ENCODE measurements at places on chromosomes 5 and 9.

DNA sequence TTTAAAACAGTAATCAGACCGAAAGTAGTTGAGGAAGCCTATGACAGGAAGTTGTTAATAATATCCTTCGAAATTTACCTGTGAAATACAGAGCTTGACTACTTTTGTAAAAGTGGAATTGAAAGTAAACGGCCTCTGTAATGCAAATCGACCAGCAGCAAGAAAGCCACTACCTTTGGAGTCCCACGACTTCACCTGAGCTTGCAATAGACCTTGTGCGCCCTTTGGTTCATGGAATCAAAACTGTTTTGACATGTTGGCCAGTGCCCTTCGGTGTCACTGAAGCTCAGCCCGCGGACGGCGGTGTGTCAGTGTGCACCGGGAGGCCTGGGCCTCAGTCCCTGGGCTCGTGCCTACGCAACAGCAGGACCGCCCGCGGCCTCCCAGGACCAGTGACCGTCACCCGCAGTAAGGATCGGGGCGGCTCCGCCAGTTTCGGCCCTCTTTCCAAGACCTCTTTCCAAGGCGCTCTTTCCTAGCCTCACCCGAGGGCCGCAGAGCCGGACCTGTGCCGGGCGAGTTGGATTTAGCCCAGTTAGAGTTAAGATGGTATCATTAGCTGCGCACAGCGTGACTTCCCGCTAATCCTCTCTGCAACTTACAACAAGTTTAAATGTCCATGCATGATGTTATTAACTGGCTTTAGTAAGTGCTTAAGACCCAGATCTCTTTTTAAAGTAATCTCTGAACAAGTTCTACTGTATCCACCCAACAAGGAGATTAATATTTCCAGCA lies 223.3 kb downstream of the MEF2C start:
- DNase-seq = no peak

- DNase-seq = no peak
Measured at GRCh38 chr9:105281272-105281671, 36.8 kb downstream of the SLC44A1 start.

DNA sequence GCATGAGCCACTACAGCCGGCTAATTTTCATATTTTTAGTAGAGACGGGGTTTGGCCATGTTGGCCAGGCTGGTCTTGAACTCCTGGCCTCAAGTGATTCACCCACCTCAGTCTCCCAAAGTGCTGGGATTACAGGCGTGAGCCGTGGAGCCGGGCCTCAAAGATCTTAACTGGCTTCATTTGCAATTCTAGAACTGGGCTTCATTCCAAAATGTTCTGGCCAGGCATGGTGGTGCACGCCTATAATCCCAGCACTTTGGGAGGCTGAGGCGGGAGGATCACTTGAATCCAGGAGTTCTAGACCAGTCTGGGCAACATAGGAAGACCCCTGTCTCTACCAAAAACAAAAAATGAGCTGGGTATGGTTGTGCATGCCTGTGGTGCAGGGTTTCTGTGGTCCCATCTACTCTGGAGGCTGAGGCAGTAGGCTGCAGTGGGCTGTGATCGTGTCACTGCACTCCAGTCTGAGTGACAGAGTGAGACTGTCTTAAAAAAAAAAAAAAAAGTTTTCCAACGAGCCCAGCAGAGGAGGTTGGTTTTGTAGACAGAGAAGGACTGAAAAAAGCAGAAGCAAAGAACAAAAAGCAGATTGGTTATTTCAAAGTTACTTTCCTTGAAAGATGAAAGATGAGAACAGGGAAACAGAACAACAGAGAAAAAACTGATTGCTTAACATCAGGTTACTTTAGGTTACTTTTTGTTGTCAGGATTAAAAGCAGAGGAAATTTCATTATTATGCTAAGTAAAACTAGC lies 78.2 kb downstream of the ANKRD55 start:
- no peak for DNase-seq

- DNase-seq = no peak
Measured at GRCh38 chr5:64666078-64666477, 24.2 kb upstream of the SHISAL2B start.

DNA sequence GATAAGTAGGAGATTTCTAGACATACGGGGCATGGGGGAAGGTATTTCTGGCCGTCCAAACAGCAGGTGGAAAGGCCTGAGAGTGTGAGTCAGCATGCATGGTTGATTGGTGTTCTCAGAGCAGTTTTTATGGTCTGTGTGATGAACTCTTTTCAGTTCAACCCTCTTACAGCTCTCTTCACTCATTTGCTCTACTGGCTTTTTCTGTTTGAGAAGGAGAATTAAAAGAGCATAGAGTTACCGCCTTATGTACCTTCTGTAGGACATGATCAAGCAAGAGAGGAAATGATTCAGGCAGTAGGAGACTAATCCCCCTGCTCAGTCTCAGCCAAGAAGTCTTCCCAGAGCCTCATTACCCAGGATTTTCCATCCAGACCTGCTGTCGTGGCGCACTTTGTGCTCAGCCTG lies 92.4 kb downstream of the PRDM6 start:
- no peak for DNase-seq

All from dermis microvascular lymphatic vessel endothelial cell (primary cell).